ENCODE measurements at places on chromosomes 16 and 17. TPM values are rescaled to one million over a fixed set of nuclear protein-coding genes. Genes with fewer than 3 reads are reported as not detected.

Gene TEX19
- total RNA-seq = not detected

Gene ABCC12
- 0.69 TPM for total RNA-seq

Gene RNF222
- total RNA-seq = not detected

Gene STX1B
- total RNA-seq = 0.58 TPM

Gene ITGAD
- 0.09 TPM for total RNA-seq

Gene KCNH6
- total RNA-seq = not detected
